Calu3 (cell line): ENCODE measurements at places on chromosomes 5 and 9. TPM values are rescaled to one million over a fixed set of nuclear protein-coding genes. Genes with fewer than 3 reads are reported as not detected.

STC2 gene
- 48.3 and 60.4 TPM in 2 replicates for total RNA-seq

FBXW5 gene
- 49.9 and 50.8 TPM in 2 replicates for total RNA-seq

PKD2L2 gene
- total RNA-seq: not detected in 2 replicates

FOXD4L6 gene
- total RNA-seq: 0.28 TPM in 1 of 2 replicates, not detected in the other

TRPM6 gene
- total RNA-seq: not detected in 2 replicates

PCDHB3 gene
- total RNA-seq: 0.09 and 0.10 TPM in 2 replicates

FOXD1 gene
- 6.4 and 7.8 TPM in 2 replicates for total RNA-seq

NAIP gene
- 9.0 and 11.4 TPM in 2 replicates for total RNA-seq

ZNF622 gene
- 28.6 and 31.5 TPM in 2 replicates for total RNA-seq

BTNL9 gene
- total RNA-seq: 5.0 and 5.8 TPM in 2 replicates

TNFSF15 gene
- 4.9 and 7.5 TPM in 2 replicates for total RNA-seq

HTR1A gene
- not detected in 2 replicates for total RNA-seq

ZNF169 gene
- 5.2 and 5.8 TPM in 2 replicates for total RNA-seq

BARX1 gene
- not detected in 2 replicates for total RNA-seq

FAT2 gene
- not detected in 2 replicates for total RNA-seq

TRAF1 gene
- 1.5 and 1.6 TPM in 2 replicates for total RNA-seq

CCDC192 gene
- 2.1 and 2.5 TPM in 2 replicates for total RNA-seq

CTXN3 gene
- not detected in 2 replicates for total RNA-seq

OCLN gene
- total RNA-seq: 154 and 161 TPM in 2 replicates

RPL35 gene
- 718 and 736 TPM in 2 replicates for total RNA-seq

PDE8B gene
- 0.54 and 0.66 TPM in 2 replicates for total RNA-seq

BASP1 gene
- not detected in 2 replicates for total RNA-seq

ARL14EPL gene
- total RNA-seq: 0.66 and 1.2 TPM in 2 replicates

FAM81B gene
- total RNA-seq: not detected in 2 replicates

BAAT gene
- total RNA-seq: 10.2 and 18.6 TPM in 2 replicates

NOXA1 gene
- 12.0 and 12.3 TPM in 2 replicates for total RNA-seq

C5orf47 gene
- total RNA-seq: not detected in 2 replicates

CD180 gene
- total RNA-seq: not detected in 2 replicates

SLC35D2 gene
- 20.1 and 21.6 TPM in 2 replicates for total RNA-seq

COMMD10 gene
- total RNA-seq: 39.8 and 40.2 TPM in 2 replicates

TOR2A gene
- 7.0 and 7.6 TPM in 2 replicates for total RNA-seq

CENPK gene
- 42.7 and 45.2 TPM in 2 replicates for total RNA-seq

FAM151B gene
- 1.3 and 2.0 TPM in 2 replicates for total RNA-seq

TERT gene
- 2.1 and 2.3 TPM in 2 replicates for total RNA-seq

CYLC2 gene
- total RNA-seq: not detected in 2 replicates

MAP3K1 gene
- total RNA-seq: 32.9 and 33.1 TPM in 2 replicates

C9orf152 gene
- 1.7 and 1.9 TPM in 2 replicates for total RNA-seq

FOXE1 gene
- 9.1 and 12.0 TPM in 2 replicates for total RNA-seq

AGXT2 gene
- total RNA-seq: not detected in 2 replicates
